Islet precursor cell (in vitro differentiated cells): ENCODE measurements at places on chromosomes 16 and 17.

DNA sequence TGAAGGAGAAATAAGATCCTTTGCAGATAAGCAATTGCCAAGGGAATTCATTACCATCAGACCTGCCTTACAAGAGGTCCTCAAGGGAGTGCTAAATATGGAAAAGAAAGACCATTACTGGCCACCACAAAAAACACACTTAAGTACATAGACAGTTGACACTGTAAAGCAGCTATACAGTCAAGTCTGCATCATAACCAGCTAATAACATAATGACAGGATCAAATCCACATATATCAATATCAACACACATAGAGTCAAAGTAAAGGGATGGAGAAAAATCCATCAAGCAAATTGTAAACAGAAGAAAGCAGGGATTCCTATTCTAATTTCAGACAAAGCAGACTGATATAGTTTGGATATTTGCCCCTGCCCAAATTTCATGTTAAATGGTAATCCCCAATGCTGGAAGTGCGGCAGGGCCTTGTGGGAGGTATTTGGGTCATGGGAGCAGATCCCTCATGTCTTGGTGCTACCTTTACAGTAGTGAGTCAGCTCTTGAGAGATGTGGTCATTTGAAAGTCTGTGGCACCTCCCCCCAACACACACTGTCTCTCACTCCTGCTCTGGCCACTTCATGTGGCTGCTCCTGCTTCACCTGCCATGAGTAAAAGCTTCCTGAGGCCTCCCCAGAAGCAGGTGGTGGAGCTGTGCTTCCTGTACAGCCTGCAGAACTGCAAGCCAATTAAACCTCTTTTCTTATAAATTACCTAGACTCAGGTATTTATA is 32.8 kb downstream of the TANC2 start:
- DNase-seq = peak; percentile 78

GRCh38 chr16:84476401-84476800 is 28.1 kb downstream of the MEAK7 start:
- no peak for DNase-seq

- DNase-seq = peak; percentile 63
Observed at GRCh38 chr17:63023049-63023448, 57.0 kb downstream of the TANC2 start.

DNA sequence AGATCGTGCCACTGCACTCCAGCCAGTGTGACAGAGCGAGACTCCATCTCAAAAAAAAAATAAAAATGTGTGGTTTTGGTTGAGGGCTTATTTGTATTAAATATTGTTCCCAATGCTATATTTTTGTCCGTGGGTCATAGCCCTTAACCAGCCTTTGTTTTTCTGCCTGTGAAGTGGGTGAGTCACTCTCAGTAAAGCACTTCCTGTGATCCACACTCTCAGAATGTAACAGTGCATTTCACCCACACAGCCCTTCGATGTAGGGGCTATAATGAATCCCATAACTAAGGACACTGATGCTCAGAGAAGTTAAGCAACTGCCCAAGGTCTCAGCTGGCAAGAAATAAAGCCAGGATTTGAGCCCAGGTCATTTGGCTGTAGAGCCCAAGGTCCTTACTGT is 34.7 kb upstream of the POLR3E start:
- no peak for DNase-seq

- DNase-seq = no peak
Observed at GRCh38 chr16:12141073-12141951, 164.8 kb downstream of the SNX29 start.

- no peak for DNase-seq
Observed at GRCh38 chr17:77926981-77927380, 31.5 kb upstream of the TNRC6C start.

DNA sequence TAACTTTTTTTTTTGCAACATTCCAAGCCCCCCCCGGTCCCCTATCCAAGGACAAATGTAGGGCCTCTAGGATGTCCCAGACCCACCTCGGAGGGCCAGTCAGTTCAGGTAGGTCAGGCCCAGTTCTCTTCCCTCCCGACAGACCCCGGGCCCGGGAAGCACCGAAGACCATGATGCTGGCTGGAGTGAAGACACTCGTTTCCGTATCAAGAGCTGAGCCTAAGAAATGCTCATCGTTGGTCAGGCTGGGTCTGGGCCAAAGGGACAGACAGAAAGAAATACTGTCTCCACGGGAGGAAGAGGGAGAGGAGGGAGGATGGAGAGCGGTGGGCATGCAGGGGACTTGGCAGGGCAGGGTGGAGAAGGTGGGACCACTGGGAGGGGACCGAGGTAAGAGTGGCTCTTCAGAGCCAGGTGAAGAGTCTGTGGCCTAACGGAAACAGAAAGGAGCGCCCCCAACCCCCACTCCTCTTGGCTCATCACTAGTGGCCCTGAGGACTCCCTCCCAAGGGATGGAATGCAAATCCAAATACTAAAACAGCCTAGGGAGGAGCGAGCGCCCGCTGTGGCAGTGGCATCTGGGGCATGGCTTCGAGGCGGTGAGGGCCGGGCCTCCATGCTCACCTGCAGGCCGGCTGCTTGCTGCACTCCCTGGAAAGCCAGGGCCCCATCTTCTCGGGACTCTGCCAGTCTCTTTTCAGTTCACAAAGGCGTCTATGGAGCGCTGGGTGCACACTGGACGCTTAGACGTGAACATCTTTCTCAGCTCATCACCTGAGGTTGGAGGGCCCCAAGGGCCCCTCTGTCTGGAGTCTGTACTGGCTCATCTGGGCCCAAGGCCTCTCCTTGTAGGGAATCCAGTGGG is 1.7 kb upstream of the ROGDI start:
- DNase-seq = no peak

DNA sequence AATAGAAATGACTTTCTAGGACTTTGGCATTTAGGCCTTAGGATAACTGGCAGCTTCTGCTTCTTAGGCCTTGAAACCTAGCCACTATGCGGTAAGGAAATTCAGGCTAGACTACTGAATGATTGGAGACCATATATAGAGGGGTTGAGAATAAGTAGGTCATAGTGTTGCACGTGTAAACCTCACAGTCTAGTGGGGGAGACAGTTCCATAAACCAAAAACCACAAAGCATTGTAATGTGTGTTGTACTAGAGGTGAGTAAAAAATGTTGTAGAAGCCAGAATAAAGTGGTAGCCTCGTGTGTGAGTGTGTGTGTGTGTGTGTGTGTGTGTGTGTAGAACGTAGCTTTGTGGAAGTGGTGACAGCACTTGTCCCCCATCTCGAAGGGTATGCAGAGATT is 188.5 kb downstream of the MAP2K6 start:
- no peak for DNase-seq

DNA sequence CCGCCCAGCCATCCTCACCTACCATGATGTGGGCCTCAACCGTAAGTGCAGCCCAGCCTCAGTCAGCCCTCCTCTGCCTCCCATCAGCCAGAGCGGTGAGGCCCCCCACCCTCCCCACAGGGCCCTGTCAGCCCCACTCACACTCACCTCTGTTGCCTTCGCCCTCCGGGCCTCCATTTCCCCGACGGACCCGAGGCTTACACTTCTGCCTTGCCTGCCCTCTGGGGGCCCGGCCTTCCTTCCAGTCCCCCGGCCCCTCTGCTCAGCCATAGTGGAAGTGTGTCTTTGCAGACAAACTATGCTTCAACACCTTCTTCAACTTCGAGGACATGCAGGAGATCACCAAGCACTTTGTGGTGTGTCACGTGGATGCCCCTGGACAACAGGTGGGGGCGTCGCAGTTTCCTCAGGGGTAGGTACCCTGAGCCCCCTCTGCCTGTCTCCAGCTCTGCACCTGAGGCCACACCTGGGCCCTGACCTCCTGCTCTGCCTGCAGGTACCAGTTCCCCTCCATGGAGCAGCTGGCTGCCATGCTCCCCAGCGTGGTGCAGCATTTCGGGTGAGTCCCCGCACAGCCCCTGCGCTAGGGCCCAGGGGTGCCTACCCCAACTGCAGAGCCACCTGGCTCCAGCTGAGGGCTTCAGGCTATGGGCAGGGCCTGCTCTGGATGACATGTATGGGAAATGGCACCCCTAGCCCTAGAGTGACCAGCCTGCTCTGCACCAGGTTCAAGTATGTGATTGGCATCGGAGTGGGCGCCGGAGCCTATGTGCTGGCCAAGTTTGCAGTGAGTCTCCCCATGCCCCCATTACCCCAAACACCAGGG is 4.1 kb downstream of the NDRG4 start:
- peak; percentile 42 for DNase-seq

GRCh38 chr16:75296606-75297005 is 45.2 kb upstream of the BCAR1 start:
- DNase-seq = no peak

- no peak for DNase-seq
Observed at GRCh38 chr17:3719265-3719664, 4.4 kb upstream of the HASPIN start.

GRCh38 chr17:20116683-20117309 is 107.6 kb downstream of the SPECC1 start:
- no peak for DNase-seq

DNA sequence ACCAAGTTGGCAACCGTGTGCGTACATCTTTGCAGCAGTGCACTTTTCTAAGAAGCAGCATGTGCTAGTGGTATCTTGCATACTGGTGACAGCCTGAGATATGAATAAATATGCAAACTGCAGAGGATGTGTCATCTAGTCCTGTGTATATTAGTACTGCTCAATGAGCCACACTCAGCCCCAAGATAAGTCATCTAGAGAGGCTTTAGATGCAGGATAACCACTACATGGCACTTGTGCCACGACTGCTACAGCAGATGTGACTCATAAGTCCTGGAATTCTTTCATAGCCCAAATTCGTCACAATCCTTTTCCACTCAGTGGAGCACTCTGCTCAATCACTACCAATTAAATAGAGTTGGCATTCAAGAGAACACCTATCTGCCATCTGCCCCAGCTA is 171.5 kb downstream of the AXIN2 start:
- no peak for DNase-seq

GRCh38 chr16:8070506-8070905 is 519.8 kb downstream of the TMEM114 start:
- no peak for DNase-seq

GRCh38 chr16:15807603-15808009 is 49.2 kb downstream of the MYH11 start:
- DNase-seq = no peak

GRCh38 chr17:51662204-51663056 is 402.1 kb downstream of the UTP18 start:
- DNase-seq = no peak

GRCh38 chr17:29733166-29733565 is 110.5 kb upstream of the CORO6 start:
- no peak for DNase-seq

GRCh38 chr16:23274968-23275367 is 27.1 kb upstream of the SCNN1B start:
- DNase-seq = no peak

- peak; percentile 12 for DNase-seq
Observed at GRCh38 chr16:58127634-58128033, 1.5 kb downstream of the CFAP20 start.
